ENCODE measurements at places on chromosomes 13 and 19.

DNA sequence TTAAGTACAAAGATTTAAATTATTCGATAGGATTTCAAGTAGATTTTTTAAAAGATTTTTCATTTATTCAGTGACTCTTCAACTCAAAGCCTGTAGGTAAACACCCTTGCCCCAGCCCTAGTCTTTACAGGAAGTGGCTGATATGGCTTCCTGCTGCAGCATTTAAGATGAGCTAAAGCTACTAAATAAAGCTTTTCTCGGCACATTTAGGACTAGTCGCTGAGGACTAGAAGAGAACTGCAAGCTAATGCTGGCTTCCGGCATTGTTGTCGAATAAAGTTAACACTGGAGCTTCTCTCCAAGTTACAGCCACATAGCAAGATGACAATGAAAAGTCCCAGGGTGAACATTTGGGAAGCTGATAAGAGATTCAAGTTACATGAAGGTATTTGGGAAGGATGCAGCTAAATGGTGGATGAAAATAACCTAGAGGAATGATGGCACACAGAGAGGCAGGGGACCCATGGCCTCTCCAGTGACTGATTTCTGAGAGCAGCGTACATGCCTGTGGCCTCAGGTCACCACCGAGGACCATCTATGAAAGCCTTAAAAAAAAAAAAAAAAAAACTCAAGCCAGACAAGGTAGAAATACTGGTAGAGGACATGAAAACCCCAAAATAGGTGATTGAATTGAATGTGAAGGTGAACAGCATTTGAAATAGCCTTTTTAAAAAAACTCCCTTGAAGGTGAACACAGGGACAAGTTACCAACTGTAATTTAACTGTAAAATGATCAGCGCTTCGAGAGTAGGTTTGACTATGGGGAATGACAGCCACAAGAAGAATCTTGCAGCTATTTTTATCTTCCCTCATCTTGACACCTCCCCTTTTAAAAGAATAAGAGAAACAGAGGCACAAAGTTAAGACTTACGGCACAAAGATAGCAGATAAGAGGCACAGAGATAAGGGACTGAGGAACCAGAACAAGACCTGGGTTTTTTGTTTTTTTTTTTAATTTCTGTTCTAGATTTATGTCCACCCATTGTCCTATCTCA lies 155.4 kb downstream of the DCT start:
- no peak for DNase-seq
- H3K27me3 ChIP-seq = no peaks in the 10 kb centered on the region

GRCh38 chr19:41940731-41941409 lies 12.6 kb upstream of the ERFL start:
- peaks cover 29% of the 10 kb centered on the region for H3K27me3 ChIP-seq
- H3K4me3 ChIP-seq = peak overlapping the region; percentile 80
- H3K27ac ChIP-seq = peak overlapping the region; percentile 74
- H3K36me3 ChIP-seq = no peaks in the 10 kb centered on the region
- no peak for DNase-seq

DNA sequence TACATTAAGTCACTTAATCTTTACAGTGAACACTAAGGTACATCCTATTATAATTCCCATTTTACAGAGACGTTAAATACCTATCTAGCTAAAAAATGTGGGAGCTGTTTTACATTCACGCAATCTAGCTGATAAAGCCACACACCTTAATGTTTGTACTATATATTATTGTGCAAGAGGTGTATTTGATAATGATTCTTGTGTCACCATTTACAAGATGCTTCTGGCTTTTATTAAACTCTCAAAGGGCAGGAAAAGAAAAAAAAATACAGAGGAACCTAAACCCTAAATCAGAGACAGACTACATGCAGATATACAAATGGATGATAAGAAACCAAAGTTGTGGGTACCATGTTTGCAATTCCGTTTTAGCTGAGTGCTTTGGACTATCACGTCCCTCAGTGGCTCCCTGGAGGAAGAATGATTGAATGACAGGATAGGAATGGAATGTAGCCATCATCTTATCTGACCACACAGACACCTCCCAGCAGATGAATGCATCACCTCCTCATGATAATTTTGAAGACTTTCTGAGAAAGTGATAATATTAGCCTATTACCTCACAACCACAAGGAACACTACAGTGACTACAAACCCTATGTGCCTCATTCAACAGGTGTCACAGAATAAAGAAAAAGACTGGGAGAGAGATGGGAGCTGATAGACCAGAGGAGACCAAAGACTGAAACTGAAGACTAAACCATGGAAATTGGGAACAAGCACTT lies 230.5 kb upstream of the SERP2 start:
- peak overlapping the region; percentile 82 for H3K4me3 ChIP-seq
- H3K27me3 ChIP-seq = peaks cover 3% of the 10 kb centered on the region
- H3K36me3 ChIP-seq = no peaks in the 10 kb centered on the region
- H3K4me1 ChIP-seq = peaks cover 16% of the 10 kb centered on the region
- peak overlapping the region; percentile 42 for H3K27ac ChIP-seq

- peaks cover 1% of the 10 kb centered on the region for H3K36me3 ChIP-seq
- no peak overlapping the region for H3K27ac ChIP-seq
- no peaks in the 10 kb centered on the region for H3K4me1 ChIP-seq
- no peak overlapping the region for H3K4me3 ChIP-seq
These were observed 15.1 kb upstream of the CEBPG start for GRCh38 chr19:33358408-33358807.

GRCh38 chr19:47144630-47145029 lies 14.0 kb downstream of the SAE1 start:
- H3K4me3 ChIP-seq = no peak overlapping the region
- no peak for DNase-seq

GRCh38 chr13:28380319-28380718 lies 114.6 kb downstream of the FLT1 start:
- DNase-seq = no peak
- H3K4me3 ChIP-seq = no peak overlapping the region
- H3K27me3 ChIP-seq = peaks cover 5% of the 10 kb centered on the region
- no peaks in the 10 kb centered on the region for H3K4me1 ChIP-seq

GRCh38 chr19:41334793-41335192 lies 18.9 kb downstream of the TGFB1 start:
- no peaks in the 10 kb centered on the region for H3K36me3 ChIP-seq
- no peak for DNase-seq
- peaks cover 3% of the 10 kb centered on the region for H3K27me3 ChIP-seq

- no peak overlapping the region for H3K27ac ChIP-seq
- H3K36me3 ChIP-seq = peaks cover 6% of the 10 kb centered on the region
- no peaks in the 10 kb centered on the region for H3K4me1 ChIP-seq
- no peaks in the 10 kb centered on the region for H3K27me3 ChIP-seq
- no peak overlapping the region for H3K4me3 ChIP-seq
These were observed 104.5 kb downstream of the UGGT2 start for GRCh38 chr13:95948656-95949055.

DNA sequence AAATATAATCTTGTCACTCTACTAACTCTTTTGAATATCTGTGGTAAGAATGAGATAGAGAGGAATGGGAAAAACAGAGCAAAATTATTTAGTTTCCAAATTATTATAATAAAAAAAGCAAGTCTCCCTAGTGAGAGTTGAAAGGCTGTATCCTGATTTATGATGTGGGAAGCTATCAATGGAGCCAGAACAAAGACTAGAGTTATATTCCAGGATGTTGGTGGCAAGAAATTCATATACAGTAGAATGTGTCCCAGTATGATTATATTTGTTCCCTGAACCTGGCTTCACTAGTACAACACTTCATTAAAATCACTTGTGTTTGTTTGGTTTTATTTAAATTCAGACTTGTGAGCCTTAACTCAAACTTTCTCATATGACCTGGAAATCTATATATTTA lies 630.3 kb downstream of the GPC5 start:
- no peak for DNase-seq
- H3K27ac ChIP-seq = no peak overlapping the region
- H3K4me3 ChIP-seq = no peak overlapping the region
- no peaks in the 10 kb centered on the region for H3K27me3 ChIP-seq
- H3K4me1 ChIP-seq = no peaks in the 10 kb centered on the region

- no peaks in the 10 kb centered on the region for H3K36me3 ChIP-seq
- peaks cover 8% of the 10 kb centered on the region for H3K4me1 ChIP-seq
- no peak overlapping the region for H3K4me3 ChIP-seq
- H3K27me3 ChIP-seq = peaks cover 44% of the 10 kb centered on the region
- H3K27ac ChIP-seq = no peak overlapping the region
These were observed 3.8 kb downstream of the KCTD12 start for GRCh38 chr13:76882431-76882830.

GRCh38 chr13:73062468-73062867 lies 3.7 kb downstream of the KLF5 start:
- H3K27me3 ChIP-seq = peaks cover 3% of the 10 kb centered on the region
- peaks cover 27% of the 10 kb centered on the region for H3K36me3 ChIP-seq
- peak overlapping the region; percentile 94 for H3K4me3 ChIP-seq
- H3K27ac ChIP-seq = peak overlapping the region; percentile 86

- peak overlapping the region; percentile 34 for H3K27ac ChIP-seq
- DNase-seq = no peak
- peaks cover 14% of the 10 kb centered on the region for H3K4me1 ChIP-seq
- no peak overlapping the region for H3K4me3 ChIP-seq
- no peaks in the 10 kb centered on the region for H3K27me3 ChIP-seq
These were observed 59.6 kb downstream of the PDS5B start for GRCh38 chr13:32645854-32646253.

DNA sequence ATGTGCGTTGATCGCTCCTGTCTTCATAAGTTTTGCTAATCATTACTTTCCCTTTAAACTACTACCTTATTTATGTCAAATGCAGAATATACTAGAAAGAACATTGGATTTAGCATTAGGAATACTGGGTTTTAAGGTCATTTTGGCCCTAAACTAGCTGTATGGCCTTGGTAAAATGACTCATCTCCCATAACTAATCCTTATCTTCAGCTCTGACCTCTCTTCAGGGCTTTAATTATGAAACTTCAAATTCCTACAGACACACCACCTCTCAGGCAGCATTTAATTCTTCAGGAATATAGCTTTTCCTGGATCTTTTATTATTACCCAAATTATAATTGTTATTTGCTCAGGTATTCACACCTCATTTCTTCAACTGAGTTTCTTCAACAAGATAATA lies 121.2 kb downstream of the STARD13 start:
- no peak for DNase-seq
- H3K4me3 ChIP-seq = no peak overlapping the region
- H3K27me3 ChIP-seq = no peaks in the 10 kb centered on the region
- peaks cover 17% of the 10 kb centered on the region for H3K36me3 ChIP-seq
- peaks cover 2% of the 10 kb centered on the region for H3K4me1 ChIP-seq

GRCh38 chr13:34085204-34085603 lies 267.3 kb downstream of the RFC3 start:
- H3K36me3 ChIP-seq = peaks cover 4% of the 10 kb centered on the region
- DNase-seq = no peak
- no peaks in the 10 kb centered on the region for H3K4me1 ChIP-seq
- no peak overlapping the region for H3K4me3 ChIP-seq
- no peak overlapping the region for H3K27ac ChIP-seq

- no peak overlapping the region for H3K4me3 ChIP-seq
- no peaks in the 10 kb centered on the region for H3K27me3 ChIP-seq
- H3K27ac ChIP-seq = no peak overlapping the region
- peaks cover 2% of the 10 kb centered on the region for H3K4me1 ChIP-seq
- no peak for DNase-seq
These were observed 10.5 kb upstream of the NTN5 start for GRCh38 chr19:48683349-48683748.

- peaks cover 7% of the 10 kb centered on the region for H3K36me3 ChIP-seq
- H3K4me3 ChIP-seq = no peak overlapping the region
- no peaks in the 10 kb centered on the region for H3K27me3 ChIP-seq
- H3K4me1 ChIP-seq = no peaks in the 10 kb centered on the region
- DNase-seq = no peak
These were observed 41.5 kb downstream of the ZNF682 start for GRCh38 chr19:19997656-19998268.

- H3K36me3 ChIP-seq = peaks cover 10% of the 10 kb centered on the region
- H3K4me3 ChIP-seq = no peak overlapping the region
- DNase-seq = no peak
- H3K27me3 ChIP-seq = no peaks in the 10 kb centered on the region
- no peak overlapping the region for H3K27ac ChIP-seq
These were observed 54.0 kb downstream of the KCNRG start for GRCh38 chr13:50069261-50069660.

DNA sequence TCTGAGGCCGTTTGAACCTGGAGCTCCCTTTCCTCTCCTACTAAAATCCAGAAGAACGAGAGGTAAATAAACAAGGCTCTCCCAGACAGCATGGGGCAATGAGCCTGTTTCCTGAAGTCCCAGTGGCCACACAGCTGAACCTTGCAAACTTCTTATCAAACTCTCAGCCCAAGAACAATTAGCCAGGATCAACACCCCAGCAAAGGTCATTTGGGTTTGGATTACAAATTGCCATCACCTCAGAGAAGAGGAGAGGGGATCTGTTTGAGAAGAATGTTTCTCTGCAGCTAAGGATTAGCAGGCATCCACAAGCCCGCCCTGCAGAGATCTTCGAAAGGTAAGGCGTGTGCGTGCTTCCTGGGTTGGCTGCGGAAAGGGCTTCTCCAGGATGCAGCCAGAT lies 201.9 kb upstream of the SOX1 start:
- H3K36me3 ChIP-seq = no peaks in the 10 kb centered on the region
- no peak overlapping the region for H3K27ac ChIP-seq
- no peak for DNase-seq

DNA sequence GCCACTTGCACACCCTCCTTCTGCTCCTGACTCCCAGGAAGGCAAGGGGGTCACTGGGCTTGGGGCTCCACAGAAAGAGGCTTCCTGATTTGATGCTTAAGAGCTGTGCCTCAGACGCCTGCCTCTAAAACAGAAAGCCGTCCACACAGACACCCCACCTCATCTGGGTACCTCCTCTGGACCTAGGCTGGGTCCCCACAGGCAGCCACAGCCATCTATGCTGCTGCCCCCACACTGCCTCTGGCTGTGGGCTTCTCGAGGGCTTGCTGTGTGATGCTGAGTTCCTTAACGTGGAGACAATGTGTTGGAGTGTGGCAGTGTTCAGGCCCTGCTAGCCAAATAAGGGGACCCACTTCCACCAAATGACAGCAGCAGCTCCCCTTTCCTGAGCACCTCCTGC lies 8.5 kb upstream of the ZSCAN22 start:
- no peak for DNase-seq
- H3K36me3 ChIP-seq = peaks cover 9% of the 10 kb centered on the region
- no peaks in the 10 kb centered on the region for H3K27me3 ChIP-seq
- H3K4me3 ChIP-seq = no peak overlapping the region
- H3K4me1 ChIP-seq = no peaks in the 10 kb centered on the region
- H3K27ac ChIP-seq = no peak overlapping the region

DNA sequence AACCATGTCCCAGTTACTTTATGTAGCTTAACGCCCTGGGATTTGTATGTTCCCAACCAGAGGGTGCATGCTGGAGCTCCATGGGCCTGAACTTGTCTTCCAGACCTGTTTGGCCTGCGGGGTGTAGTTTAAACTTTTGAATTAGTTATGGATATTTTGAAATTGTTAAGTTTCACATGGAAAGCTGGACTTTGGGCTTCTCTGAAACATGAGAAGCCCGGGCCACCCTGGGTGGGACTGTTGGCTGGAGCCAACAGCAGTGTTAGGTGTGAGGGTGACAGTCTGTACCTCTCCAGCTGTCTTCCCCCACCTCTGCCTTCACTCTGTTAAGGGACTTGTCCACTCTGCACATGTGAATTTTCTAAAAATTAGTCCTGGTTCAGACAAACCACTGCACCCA lies 1.6 kb downstream of the UBE2L5 start:
- H3K36me3 ChIP-seq = no peaks in the 10 kb centered on the region
- H3K27ac ChIP-seq = no peak overlapping the region
- no peak overlapping the region for H3K4me3 ChIP-seq
- peaks cover 8% of the 10 kb centered on the region for H3K4me1 ChIP-seq

Data from progenitor cell of endocrine pancreas (in vitro differentiated cells).